ENCODE measurements at places on chromosomes 12 and 14.

- DNase-seq, result no peak
These were observed 6.1 kb downstream of the PELI2 start for GRCh38 chr14:56124327-56124726.

DNA sequence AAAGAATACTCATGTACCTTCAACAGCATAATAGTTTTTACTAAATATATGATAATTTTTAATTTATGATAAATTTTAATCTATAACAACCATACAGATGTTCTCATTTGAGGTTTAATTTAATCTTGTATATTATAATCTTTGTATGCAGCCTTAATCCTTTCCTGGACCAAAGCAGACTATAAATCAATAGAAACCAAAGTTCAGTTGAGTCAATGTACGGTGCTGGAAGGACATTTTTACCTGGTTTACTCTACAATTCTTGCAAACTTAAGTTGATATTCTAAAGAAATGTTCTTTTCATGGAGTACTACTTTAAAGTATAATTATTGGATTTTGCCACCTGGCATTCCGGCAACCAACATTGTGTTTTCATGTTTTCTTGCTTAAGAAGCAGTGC, 118.0 kb downstream of the STAB2 start:
- DNase-seq, result no peak

DNA sequence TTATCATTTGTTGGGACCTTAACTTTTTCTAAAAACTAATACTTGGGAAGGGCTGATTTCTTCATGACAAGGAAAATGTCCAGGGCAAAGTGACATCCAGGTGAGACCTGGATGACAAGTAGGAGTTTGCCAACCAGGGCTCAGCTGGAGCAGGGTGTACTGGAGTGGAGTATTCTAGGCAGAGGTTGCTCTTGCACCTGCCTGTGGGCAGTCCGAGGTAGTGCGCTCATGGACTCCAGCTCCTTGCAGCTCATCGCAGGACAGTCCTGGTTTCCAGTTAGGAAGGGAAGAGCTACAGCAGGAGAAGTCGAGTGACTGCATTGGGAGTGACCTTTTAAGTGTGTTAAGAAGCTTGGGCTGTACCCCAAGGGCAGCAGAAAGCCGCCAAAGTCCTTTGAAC, 175.9 kb downstream of the PELI2 start:
- no peak for DNase-seq

DNA sequence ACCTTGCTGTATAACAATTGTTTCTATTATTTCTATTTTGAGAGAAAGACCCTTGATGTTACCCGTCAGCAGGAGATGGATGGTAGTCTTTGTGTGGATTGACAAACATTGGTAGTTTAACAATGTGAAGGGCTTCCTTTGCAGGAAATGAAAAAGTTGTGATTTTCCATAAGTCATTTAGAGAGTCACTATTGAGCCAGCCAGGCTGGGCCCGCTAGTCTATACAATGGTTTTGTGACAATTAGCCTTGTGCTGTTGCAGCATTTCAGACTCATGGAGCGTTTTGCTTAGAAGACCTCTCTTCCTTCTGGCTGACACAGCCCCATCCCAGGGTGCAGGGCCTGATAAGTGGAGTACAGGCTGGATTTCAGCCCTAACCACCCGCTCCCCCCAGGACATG, 18.3 kb upstream of the SLC38A2 start:
- no peak for DNase-seq

- DNase-seq, result no peak
These were observed 130.7 kb upstream of the HIF1A start for GRCh38 chr14:61564618-61565091.

Measured in D341Med (cell line).